ENCODE measurements at places on chromosomes 6 and 20.

DNA sequence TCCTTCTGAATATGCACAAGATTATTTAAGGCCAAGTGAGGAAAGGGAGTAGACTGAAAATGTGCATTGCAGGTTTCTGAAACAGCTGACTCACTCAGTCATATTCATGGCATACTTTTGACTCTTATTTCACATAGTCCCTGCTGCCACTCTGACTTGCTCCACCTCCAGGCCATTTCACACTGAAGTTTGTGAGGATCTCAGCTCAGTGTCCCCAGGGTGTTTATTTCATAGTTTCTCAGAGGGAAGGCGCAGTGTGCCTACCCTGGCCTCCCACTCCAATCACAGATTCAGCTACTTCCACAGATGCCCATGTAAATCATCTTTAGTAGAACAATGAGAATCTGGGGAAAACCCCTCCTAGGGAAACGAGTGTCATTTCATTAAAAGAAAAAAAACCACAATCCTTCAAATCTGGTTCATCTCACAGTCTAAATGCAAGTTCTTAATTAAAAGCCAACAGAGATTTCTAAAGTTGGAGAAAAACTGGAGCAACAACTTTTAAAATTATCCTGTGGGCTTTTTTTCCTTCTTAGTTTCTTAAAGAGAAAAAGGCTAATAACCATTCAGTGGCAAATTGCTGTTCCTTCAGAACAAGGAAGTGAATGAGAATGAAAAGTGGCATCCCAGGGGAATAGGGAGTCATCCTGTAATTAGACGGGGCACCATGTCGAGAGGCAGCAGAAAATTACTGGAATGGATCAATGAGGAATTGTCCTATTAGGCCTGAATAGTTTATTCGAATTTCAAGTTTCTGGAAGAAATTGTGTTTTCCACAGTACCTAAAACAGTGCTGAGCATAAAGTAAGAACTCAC is 133.6 kb downstream of the TFAP2B start:
- no peak for DNase-seq

- DNase-seq = no peak
Observed at GRCh38 chr20:32823737-32824588, 4.2 kb downstream of the MAPRE1 start.

DNA sequence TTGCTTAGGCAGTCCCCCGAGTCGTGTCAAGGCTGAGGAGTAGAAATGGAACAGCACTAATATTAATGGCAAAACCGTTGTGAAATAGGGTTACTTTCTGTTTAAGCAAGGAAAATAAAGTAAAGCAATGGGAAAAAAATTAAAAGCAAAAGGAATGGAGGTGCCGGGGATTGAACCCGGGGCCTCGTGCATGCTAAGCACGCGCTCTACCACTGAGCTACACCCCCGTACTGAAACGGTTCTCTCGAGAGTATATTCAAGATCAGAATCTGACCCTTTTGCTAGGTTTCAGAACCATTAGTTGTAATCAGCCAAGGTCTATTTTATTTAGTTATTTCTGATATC is 85.5 kb downstream of the TRIM27 start:
- DNase-seq = peak; percentile 47

DNA sequence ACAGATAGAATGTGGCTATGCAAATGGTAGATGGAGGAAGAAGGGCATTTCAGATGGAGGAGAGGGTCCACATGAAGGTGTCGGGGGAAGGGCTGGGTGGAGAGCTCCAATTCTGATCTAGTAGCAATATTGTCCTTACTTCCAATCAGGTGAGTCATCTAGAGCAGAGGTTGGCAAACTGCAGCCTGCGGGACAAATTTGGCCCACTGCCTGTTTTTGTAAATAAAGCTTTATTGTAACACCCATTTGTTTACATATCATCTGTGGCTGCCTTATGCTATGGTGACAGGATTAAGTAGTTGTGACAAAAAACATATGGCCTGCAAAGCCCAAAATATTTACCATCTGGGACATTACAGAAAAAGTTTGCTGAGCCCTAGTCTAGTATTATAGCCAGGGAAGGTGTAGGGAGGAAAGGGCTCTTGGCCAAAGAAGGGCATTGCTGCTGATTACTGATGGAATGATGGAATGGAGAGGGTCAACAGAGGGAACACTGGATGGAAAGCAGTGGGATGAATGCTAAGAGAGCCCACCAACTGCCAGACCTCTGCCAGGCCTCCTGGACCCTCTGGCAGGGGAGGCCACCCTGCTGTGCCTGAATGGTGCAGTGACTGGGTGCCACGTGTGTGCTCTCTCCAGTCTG is 79.8 kb downstream of the SLC22A23 start:
- DNase-seq = no peak

GRCh38 chr20:34673412-34673811 is 3.5 kb downstream of the PIGU start:
- DNase-seq = no peak

GRCh38 chr6:166305562-166306117 is 2.6 kb downstream of the PRR18 start:
- no peak for DNase-seq

DNA sequence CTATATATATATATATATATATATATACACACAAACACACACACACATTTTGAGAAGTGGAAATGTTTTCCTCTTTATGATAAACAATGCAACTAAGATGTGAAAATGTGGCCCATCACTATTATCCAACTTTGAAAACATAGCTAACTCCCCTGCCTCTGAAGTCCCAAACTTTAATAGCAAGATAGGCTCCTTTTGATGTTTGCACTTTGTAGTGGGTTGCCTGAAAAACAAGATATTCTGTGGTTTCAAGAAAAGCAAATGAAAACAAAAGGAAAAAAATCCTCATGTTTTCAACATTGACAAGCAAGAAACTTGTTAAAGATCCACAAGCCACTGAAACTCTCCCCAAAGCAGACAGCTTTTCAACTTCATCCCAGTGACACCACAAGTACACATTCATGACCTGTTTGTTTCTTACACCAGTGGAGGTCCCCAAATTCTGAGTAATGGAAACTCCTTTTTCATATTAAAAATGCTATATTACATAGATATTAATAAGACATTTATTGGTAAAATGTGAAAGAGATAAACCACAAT is 90.0 kb downstream of the IPCEF1 start:
- no peak for DNase-seq

GRCh38 chr6:167510648-167511047 is 185.8 kb downstream of the TTLL2 start:
- DNase-seq = no peak
